Activated CD4-positive, alpha-beta memory T cell treated with anti-CD3 and anti-CD28 coated beads for 36 hours (primary cell): ENCODE measurements at places on chromosomes 4 and X.

- DNase-seq, result no peak
These were observed 16.8 kb upstream of the C4orf51 start for GRCh38 chr4:145663194-145663593.

GRCh38 chrX:109372291-109372690 is 109.6 kb downstream of the GUCY2F start:
- DNase-seq, result no peak

- DNase-seq, result no peak
These were observed 16.6 kb downstream of the DCK start for GRCh38 chr4:71009890-71010588.

DNA sequence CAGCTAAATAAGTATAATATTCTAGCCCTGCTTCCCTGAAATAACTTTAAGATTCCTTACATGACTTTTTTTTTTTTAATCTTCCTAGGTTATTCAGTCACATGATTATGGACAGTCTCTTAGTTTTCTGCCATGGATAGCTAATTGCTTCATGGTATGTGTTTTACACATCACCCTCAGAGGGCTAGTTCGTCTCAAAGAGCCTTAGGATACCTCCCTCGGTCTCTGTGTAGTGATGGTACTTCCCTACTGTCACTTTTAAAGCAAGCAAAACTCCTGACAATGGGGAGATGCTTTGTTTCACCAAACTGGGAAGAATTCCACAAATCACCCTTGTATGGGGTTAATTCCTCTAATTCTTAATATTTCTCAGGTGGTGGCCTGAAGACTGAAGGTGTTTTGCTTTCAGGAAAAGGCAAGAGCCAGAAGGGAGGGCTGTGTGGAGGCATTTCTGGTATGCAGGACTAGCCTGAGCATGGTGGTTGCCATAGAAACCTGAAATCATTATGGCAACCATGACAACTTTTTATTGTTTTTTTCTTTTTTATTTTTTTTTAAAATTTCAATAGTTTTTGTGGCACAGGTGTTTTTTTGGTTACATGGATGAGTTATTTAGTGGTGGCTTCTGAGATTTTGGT is 70.4 kb downstream of the BEX3 start:
- DNase-seq, result no peak

DNA sequence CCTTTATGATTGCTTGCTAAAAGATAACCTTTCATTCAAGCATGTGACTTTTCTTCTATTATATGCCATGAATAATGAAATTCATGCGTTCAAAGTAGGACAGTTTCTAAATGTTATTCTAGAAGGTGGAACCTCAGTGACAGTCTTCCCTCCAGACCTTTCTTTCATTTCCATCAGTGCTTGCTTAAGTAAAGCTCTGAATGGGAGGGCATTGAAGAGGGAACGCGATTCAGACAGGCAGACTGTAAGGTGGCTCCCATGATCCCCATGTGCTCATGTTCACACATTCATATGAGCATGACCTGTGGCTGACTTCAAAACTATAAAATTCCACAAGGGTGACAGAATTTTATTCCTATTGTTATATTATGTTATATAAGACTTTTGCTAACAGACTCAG is 1367.3 kb upstream of the IGFBP7 start:
- DNase-seq, result no peak

DNA sequence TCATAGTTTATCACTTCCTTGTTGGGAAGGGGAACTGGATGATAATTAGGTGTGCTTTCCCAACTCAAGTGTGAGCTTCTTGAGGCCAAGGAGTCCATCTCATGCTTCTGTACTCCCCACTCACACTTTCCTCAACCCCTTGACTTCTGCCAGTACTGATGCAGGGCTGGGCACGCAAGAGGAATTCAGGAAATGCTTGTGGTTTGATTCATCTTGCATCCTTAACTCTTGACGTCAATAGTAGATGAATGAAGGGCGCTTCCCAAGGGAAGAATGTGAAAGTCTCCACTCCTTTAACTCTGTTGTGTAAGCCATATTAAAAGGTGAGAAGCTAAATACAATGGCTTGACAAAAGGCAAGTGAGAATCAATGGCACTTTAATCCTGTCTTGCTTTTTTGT is 101.8 kb downstream of the AGTR2 start:
- no peak for DNase-seq

- no peak for DNase-seq
These were observed 19.0 kb downstream of the IGSF1 start for GRCh38 chrX:131270080-131270479.

- no peak for DNase-seq
These were observed 282.4 kb downstream of the ANK2 start for GRCh38 chr4:113331811-113332210.

GRCh38 chrX:9746148-9746888 is 19.3 kb downstream of the GPR143 start:
- DNase-seq, result no peak

DNA sequence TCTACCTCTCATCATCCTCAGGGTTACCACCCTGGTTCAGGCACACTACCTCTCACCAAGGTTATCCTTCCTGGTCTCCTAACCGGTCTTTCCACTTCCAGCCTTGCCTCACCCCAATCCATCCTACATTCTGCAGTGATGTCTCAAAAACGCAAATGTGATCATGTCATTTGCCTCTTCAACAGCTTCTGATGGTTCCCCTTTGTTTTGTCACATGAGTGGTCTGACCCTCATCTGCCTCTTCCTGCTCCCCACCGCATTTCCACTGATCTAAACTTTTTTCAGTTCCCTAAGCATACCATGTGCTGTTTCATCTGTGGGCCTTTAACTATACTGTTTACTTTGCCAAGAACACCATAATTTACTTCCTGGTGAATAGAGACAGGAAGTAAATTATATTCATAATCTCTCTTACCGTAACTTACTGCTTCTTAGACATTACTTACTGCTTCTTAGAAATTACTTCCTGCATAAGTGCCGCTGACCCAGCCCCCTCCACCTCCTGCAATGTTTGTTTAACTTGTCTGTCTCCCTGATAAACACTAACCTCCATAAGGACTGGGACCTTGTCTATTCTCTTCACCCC is 27.1 kb upstream of the NSUN7 start:
- DNase-seq, result peak; percentile 37

DNA sequence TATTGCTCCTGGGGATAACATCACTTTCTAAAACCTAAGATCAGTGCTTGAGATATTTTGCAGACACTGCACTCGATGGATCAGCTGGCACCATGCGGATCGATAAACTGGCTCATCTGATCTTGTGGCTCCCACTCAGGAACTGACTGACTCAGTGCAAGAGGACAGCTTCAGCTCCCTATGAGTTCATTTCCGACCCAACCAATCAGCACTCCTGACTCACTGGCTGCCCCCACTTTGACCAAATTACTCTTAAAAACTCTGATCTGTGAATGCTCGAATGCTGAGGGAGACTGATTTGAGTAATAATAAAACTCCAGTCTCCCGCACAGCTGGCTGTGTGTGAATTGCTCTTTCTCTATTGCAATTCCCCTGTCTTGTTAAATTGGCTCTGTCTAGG is 110.1 kb downstream of the ANAPC4 start:
- no peak for DNase-seq

- no peak for DNase-seq
These were observed 97.9 kb upstream of the DDIT4L start for GRCh38 chr4:100288161-100288560.

- DNase-seq, result no peak
These were observed 368.8 kb downstream of the STPG2 start for GRCh38 chr4:97774347-97774989.

- no peak for DNase-seq
These were observed 291.9 kb downstream of the FAM47A start for GRCh38 chrX:33840176-33840575.

GRCh38 chr4:145320294-145320693 is 139.9 kb upstream of the OTUD4 start:
- DNase-seq, result no peak

GRCh38 chr4:170001011-170001744 is 25.0 kb downstream of the MFAP3L start:
- no peak for DNase-seq

GRCh38 chr4:78235800-78236199 is 178.7 kb downstream of the FRAS1 start:
- DNase-seq, result no peak

- no peak for DNase-seq
These were observed 139.4 kb downstream of the EVC2 start for GRCh38 chr4:5568931-5569330.

- no peak for DNase-seq
These were observed 987.2 kb downstream of the PDHA2 start for GRCh38 chr4:96827086-96827485.

DNA sequence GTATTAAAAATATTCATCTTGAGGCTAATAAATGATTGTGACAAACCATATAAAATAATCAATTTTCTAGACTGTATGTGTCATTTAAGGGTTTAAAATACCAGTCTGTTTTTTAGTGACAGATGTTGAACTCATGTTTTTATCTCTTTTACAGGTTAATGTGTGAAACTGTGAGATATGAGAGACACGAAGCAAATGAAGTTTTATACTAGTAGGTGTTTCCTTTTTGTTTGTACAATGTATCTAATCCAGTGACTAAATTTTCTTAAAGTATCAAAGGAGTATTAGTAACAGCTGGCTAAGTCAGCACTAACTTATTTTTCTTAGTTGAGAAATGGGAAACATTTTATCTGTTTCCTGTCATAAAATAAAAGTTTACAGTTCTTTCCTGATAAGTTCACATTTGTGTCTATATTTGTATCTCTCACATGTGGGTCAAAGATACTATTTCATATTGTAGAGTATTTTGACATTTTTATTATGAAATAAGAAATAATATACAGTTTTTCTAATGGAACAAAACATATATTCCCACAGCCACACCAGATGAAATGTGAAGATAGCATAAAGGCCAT is 90.3 kb downstream of the RAPGEF2 start:
- no peak for DNase-seq

GRCh38 chr4:123520325-123520724 is 123.7 kb downstream of the SPRY1 start:
- DNase-seq, result no peak

DNA sequence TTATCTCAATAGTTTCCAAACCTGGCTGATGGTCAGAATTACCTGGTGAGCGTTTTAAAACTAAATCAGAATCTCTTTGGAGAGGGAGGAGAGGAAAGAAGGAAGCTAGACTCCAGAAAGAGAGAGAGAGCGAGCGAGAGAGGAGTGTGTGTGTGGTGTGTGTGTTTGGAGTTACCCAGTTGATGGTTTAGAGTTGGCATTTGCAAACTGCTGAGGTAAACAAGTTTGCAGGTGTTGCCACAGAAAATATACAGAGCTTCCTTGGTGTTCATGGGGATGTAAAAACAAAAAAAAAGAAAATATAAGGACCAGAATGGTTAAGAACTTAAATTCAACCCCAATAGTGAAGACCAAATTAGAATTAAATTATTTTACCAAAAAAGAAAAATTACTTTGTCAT is 26.4 kb upstream of the LAP3 start:
- DNase-seq, result no peak

DNA sequence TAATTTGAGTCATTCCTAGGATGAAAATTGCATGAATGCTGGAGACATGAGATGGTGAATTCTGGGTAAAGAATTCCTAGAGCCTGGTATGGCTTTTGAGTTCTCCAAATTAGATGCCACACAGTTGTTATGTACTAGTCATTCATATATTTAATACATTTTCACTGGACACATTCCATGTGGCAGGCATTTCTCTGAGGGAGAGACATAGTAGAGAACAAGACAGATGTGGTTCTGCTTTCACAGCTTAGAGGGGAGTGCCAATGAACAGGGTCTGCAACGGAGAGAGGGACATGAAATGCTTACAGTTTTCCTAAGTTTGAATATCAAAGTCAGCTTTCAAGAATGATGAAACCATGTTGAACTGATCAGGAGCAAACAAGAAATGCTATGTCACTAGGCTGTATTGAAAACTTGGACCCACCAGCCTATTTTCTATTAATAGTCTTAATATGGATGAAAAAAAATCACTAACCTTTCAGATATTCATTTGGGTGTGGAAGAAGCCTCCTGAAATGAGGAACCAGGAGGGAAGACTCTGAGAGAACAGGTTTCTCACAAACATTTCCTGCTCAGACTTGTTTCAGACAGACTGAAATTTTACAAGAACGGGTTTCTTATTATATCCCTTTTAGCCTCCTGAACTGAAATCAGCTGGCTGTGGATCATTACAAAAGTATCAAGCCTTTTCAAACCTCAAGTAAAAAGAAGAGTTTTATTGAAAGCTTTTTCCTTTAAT is 276.0 kb upstream of the TET2 start:
- DNase-seq, result no peak

DNA sequence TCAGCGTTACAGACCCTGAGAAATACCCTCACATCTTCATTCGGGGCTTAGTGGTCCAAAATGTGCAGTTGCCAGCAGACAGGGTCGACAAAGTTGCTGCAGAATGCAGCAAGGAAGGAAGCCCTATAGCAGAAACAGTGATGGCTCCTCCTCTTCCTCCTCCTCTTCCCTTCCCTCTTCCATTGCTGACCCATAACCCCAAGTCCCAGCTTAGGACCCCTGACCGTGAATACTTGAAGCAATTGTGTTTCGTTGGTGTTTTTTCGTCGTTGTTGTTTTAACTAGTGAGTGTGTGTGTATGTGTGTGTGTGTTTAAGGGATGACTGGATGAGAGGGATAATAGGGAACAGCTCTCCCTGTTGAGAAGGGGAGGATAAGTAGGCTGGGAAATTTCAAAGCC is 69.5 kb downstream of the SLAIN2 start:
- no peak for DNase-seq

- no peak for DNase-seq
These were observed 24.0 kb upstream of the DRP2 start for GRCh38 chrX:101195442-101196173.

DNA sequence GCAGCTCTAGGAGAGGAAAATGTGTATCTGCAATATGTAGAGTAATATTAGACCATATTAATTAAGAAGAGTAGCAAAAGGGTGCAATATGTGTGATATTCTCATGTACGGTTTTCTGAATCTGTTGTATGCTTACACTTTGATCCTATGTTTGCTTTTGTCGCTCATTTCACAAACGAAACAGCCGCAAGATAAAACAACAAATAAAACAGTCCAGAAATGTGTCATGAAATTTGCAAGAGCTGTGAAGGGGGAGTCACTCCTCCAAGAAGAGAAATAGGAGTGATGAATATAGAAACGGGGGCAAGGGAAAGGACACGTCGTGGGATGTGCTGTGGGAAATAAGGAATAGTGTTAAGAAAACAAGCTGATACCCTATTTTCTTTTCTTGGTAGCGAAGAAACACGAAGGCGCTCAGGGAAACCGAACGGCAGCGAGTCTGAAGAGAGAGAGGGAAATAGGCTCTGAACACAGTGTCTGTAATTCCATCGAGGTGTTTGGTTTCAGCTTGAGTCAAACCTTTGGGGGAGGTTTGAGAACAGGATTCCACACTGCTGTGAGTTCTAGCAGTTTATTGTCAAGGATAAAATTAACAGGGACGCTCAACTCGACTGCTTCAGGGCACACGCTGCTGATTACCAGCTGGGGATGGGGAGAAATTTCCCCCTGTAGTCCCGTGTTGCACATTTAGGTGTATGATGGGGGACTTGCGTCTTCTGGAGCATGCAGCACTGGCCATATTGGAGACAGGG is 595.6 kb upstream of the TENM3 start:
- no peak for DNase-seq

GRCh38 chrX:46957297-46957696 is 45.1 kb downstream of the JADE3 start:
- DNase-seq, result no peak
